Stimulated activated CD8-positive, alpha-beta memory T cell treated with anti-CD3 and anti-CD28 coated beads, Interleukin-15, amount 100 ng/mL, for 4 hours (primary cell): ENCODE measurements at places on chromosomes 6 and 20.

DNA sequence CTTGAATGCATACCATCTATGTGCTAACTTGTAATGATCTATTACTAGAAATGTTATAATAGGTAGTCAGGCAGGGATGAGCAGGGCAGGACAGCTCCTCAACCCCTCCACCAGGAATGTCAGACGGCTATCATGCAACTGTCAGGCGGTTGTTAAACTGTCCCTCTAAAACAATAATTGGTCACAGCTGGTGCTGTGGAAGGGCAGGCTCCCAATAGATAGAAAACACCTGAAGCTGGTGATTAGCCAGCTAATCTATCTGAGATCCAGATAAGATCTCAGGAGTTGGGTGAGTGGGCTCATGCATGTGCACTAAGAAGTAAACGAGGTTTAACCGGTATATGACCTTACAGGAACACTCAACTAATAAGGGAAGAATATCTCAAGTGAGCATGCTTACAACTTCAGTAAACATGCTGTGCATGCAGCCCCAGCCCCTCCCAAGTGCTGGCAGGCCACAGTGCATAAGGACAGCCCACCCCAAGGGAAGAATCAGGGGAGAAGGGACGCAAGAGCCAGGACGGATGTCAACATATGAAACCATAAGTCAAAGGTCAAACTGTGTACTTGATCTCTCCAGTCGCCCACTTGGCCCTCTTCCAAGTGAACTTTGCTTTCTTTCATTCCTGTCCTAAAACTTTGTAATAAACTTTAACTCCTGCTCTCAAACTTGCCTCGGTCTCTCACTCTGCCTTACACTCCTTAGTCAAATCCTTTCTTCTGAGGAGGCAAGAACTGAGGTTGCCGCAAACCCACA lies 566.2 kb upstream of the NRSN1 start:
- DNase-seq, result no peak

DNA sequence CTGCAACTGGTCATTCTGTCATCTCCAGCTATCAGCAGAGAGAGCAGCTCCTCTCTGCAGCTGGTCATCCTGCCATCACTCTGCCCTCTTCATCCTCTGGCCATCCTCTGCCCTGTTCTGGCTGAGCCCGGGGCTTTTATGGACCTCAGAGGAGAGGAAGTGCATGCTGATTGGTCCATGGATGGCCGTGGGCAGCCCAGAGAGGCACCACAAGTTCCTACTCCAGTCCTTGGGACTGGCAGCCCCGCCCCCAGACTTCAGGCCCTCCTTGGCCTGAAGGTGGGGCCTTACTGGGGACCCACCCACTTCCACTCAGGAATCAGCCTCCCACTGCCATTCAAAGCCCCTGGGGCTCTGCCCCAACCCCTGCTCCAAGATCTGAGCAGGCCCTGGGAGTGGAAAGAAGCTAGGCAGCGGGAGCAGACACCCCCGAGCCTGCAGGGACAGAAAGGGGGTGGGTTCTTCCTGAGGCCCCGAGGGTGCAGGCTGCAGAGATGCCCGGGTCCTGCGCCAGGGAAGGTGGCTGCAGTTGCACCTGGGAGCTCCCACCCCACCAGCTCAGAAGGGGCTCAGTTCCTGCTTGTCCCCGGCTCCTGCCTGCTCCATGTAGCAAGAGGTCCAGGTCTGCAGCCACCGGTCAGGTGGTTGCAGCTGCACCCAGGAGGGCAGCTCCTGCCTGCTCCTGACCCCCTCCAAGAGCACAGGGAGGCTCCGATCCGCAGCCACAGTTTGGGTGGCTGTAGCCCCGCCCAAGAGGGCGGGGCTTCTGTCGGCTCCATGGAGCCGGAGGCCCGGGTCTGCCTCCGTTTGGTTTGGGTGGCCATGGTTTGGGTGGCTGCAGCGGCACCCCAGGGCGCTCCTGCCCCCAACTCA lies 34.1 kb upstream of the HMGA1 start:
- DNase-seq, result no peak

- DNase-seq, result no peak
These were observed 18.3 kb upstream of the GTSF1L start for GRCh38 chr20:43744966-43745730.

DNA sequence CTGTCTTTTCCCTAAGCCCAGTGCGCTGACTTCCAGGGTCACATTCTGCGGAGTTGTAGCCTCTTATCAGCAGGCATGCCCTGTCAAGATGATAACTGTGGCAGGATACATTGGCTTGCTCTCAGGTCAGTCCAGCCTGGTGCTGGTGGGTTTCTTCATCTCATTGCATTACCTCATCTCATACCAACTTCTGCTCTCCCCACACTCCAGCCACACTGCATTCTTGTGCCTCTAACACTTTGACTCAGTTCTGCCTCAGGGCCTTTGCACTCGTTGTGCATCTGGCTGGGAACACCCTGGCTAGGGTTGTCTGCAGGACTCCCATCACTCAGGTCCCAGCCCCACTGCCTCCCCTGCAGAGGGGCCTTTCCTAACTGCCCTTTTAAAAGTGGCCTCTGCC lies 110.3 kb upstream of the BACH2 start:
- DNase-seq, result no peak

- DNase-seq, result no peak
These were observed 22.7 kb upstream of the ZNF184 start for GRCh38 chr6:27495386-27496135.

DNA sequence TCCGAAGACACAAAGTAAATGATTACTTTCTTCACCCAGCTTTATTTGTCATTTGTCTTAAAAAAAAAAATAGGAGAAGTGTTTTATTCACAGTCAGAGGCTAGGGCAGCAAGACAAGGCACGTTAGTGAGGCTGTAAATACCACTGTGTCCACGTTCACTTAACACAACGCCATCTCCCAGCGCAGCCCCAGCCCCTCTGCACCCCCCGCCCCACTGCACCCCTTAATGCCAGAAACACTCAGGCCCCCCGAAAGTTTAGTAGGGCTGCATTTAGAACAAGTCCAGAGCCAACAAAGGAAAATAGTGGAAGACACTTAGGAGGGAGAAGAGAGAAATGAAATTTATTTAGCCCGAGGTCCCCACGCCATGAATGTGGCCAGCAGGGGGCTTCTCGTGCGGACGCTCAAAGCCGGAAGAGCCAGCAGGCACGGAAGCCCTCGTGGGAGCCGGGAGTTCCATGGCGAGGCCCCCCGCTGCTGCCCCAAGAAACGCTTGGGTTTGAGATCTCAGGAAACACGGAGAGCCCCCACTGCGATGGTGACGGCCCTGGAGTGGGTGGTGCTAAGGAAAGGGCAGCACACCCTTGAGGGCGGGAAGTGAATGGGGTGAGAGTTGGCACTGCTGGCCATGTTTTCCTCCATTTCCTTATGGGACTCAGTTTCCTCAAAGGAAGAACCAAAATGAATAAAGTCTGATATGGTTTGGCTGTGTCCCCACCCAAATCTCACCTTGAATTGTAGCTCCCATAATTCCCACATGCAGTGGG lies 50.2 kb downstream of the IYD start:
- DNase-seq, result peak; percentile 7

GRCh38 chr6:19569563-19569962 lies 267.6 kb upstream of the ID4 start:
- DNase-seq, result no peak

GRCh38 chr6:38137608-38138265 lies 318.2 kb downstream of the ZFAND3 start:
- DNase-seq, result no peak

DNA sequence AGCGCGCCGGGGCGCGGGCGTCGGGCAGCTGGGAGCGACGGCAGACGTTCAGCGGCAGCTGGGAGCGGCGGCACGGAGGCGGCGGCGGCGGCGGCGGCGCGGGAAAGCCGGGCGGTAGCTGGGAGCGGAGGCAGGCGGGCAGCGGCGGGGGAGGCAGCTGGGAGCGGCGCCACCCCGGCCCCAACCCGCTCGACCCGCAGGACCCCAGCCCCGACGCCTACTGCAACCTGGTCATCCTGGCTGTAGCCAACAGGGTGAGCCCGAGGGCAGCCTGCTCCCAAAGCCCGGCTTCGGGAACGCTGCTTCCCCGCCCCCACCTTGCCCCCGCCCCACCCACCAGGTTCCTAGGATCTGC lies 8.9 kb downstream of the CCM2L start:
- no peak for DNase-seq

GRCh38 chr6:1091900-1092299 lies 220.0 kb upstream of the FOXQ1 start:
- DNase-seq, result no peak

- no peak for DNase-seq
These were observed 140.3 kb upstream of the SULF2 start for GRCh38 chr20:47925593-47925992.

GRCh38 chr6:26251354-26252076 lies 113.5 kb upstream of the BTN3A2 start:
- DNase-seq, result no peak

GRCh38 chr20:63058696-63059335 lies 52.1 kb upstream of the BHLHE23 start:
- DNase-seq, result no peak
